ENCODE measurements at places on chromosomes 1 and 21.

GRCh38 chr1:220957233-220957605 is 78.0 kb downstream of the HLX start:
- DNase-seq, result no peak

GRCh38 chr1:61238359-61238665 is 156.0 kb downstream of the NFIA start:
- DNase-seq, result no peak

- no peak for DNase-seq
Observed at GRCh38 chr1:39214021-39214713, 9.7 kb downstream of the MACF1 start.

DNA sequence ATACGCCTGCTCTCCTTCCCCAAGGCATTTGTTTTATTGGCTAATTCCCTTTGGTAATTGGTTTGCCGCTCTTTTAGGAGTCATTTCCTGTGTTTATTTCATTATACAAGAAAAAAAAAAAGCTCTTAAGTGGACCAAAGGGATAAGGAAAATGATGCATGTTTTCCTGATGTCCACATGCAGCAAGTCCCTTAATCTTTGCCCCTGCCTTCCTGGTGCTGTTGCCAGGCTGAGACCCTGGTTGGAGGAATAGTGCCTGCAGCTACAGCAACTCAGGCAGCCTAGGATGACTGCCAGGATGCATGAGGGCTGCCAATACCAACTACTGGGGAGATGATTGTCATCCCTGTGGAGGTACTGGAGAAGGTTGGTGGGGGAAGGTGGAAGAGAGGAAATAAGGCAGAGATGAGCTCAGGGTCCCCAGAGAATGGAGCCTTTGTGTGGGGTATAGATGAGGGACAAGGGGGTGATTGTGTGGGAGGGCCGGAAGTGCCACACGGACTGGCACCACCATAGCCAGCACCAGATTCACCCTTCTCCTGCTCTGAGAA is 6.1 kb upstream of the GATAD2B start:
- DNase-seq, result no peak

GRCh38 chr1:226149806-226150205 is 36.7 kb downstream of the ACBD3 start:
- no peak for DNase-seq

- DNase-seq, result no peak
Observed at GRCh38 chr1:119742202-119742601, 26.5 kb downstream of the HMGCS2 start.

DNA sequence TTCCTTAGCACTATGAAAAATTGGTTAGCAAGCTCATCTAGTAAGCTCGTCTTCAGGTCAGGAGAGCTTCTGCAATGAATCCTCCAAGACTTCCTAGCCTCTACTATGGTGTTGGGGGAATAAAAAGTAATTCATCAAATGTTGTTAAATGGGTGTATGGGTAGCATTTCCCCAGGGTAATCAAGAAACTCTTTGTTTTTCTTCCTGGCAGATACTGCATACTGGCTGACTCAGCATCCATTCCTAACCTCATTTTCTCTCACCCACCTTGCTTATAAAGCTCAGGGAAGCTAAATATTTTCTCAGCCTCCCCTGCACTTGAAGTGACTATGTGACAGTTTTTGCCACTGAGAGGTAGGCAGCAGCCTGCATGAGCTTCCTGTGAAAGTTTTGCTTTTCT is 83.4 kb downstream of the MAB21L3 start:
- no peak for DNase-seq
